ENCODE measurements at places on chromosomes 16 and 17. TPM values are rescaled to one million over a fixed set of nuclear protein-coding genes. Genes with fewer than 3 reads are reported as not detected.

Gene PRAC1
- total RNA-seq: not detected

Gene CCL2
- total RNA-seq: not detected

Gene OR4D1
- total RNA-seq: 1.0 TPM

Gene RCVRN
- total RNA-seq: 1.7 TPM

Gene ANKFN1
- total RNA-seq: not detected

DNA sequence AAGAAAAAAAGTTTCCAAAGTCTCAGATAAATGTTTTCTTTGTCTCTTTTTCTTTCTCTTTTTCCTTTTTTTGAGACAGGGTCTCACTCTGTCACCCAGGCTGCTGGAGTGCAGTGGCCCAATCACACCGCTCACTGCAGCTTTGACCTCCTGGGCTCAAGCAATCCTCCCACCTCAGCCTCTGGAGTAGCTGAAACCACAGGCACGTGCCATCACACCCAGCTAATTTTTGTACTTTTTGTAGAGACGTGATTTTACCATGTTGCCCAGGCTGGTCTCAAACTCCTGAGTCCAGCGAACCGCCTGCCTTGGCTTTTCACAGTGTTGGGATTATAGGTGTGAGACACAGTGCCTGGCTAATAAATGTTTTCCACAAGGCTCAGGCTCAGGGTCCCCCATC is 53.3 kb upstream of the KSR1 start:
- H3K27me3 ChIP-seq: no peaks in the 10 kb centered on the region
- no peak overlapping the region for H3K4me3 ChIP-seq
- H3K36me3 ChIP-seq: no peaks in the 10 kb centered on the region
- no peak overlapping the region for H3K27ac ChIP-seq
- no peaks in the 10 kb centered on the region for H3K4me1 ChIP-seq
- no peak for DNase-seq

- no peak overlapping the region for H3K27ac ChIP-seq
- H3K27me3 ChIP-seq: no peaks in the 10 kb centered on the region
- peaks cover 9% of the 10 kb centered on the region for H3K36me3 ChIP-seq
- H3K4me1 ChIP-seq: peaks cover 15% of the 10 kb centered on the region
These were observed 37.5 kb downstream of the CREBBP start for GRCh38 chr16:3842994-3843393.

GRCh38 chr17:75845933-75846691 is 1.9 kb upstream of the UNC13D start:
- DNase-seq: no peak
- peak overlapping the region; percentile 95 for H3K27ac ChIP-seq
- H3K27me3 ChIP-seq: no peaks in the 10 kb centered on the region
- H3K36me3 ChIP-seq: peaks cover 58% of the 10 kb centered on the region
- H3K4me3 ChIP-seq: no peak overlapping the region
- peaks cover 45% of the 10 kb centered on the region for H3K4me1 ChIP-seq

DNA sequence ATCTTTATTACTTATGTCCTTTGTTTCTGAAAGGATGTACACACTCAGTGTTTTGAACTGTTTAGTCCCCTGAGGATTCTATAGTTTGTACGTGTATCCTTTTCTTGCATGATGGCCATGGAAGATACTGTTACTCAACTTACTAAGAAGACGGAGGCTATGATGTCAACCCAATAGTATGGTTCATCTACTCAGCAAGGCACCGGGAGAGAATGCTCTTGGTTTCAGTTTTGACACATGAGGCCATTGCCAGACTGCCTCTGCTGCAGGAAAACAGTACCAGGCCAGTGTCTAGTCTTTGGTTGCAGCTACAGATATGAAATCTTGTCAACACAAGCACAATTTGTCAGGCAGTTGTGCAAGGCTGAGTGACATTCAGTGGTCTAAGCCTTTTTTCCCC is 134.5 kb downstream of the MRTFB start:
- no peaks in the 10 kb centered on the region for H3K36me3 ChIP-seq
- no peak overlapping the region for H3K27ac ChIP-seq
- H3K27me3 ChIP-seq: no peaks in the 10 kb centered on the region
- no peak overlapping the region for H3K4me3 ChIP-seq

DNA sequence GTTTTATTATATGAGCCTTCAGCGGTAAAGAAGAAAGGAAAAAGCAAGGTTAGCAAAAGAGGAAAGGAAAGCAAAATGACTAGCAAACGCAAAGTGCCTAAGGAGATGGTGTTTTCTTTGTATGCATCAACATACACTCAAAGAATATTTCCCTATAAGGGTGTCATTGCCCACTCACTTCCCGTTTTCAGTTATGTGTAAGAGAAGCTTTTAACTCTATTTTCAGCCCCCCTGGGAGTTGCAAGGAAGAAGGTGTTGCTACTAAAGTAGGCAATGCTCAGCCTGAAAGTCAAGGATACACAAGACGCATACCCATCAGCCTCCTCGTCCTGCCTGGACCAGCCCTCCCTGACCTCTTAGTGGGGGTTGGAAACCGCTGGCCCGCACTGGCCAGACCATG is 267.7 kb upstream of the ZFHX3 start:
- no peak overlapping the region for H3K27ac ChIP-seq
- no peak for DNase-seq
- no peaks in the 10 kb centered on the region for H3K4me1 ChIP-seq
- H3K4me3 ChIP-seq: no peak overlapping the region
- no peaks in the 10 kb centered on the region for H3K27me3 ChIP-seq

- H3K4me1 ChIP-seq: peaks cover 35% of the 10 kb centered on the region
- no peaks in the 10 kb centered on the region for H3K27me3 ChIP-seq
- DNase-seq: no peak
These were observed 57.0 kb downstream of the GAS7 start for GRCh38 chr17:10141436-10141835.

All from natural killer cell (primary cell).